Osteoblast (primary cell): ENCODE measurements at places on chromosomes 13 and 19. TPM values are rescaled to one million over a fixed set of nuclear protein-coding genes. Genes with fewer than 3 reads are reported as not detected.
A peak's percentile ranks its signal among the peaks of the same experiment; 100 is the strongest.

RNF6 gene
- 38.9 and 52.5 TPM in 2 replicates for total RNA-seq

RB1 gene
- total RNA-seq = 29.8 and 33.3 TPM in 2 replicates

MTIF3 gene
- total RNA-seq = 63.6 and 65.5 TPM in 2 replicates

TNFSF13B gene
- 2.2 and 4.7 TPM in 2 replicates for total RNA-seq

CYP4F12 gene
- total RNA-seq = not detected in 2 replicates

PGLYRP1 gene
- not detected in 2 replicates for total RNA-seq

ELL gene
- 17.1 and 18.5 TPM in 2 replicates for total RNA-seq

LRRC8E gene
- total RNA-seq = 10.5 and 17.4 TPM in 2 replicates

INSR gene
- 36.8 and 44.2 TPM in 2 replicates for total RNA-seq

FBXO17 gene
- 40.9 and 42.7 TPM in 2 replicates for total RNA-seq

CEBPA gene
- 3.6 and 5.0 TPM in 2 replicates for total RNA-seq

TMC4 gene
- total RNA-seq = 0.29 and 0.72 TPM in 2 replicates

BRSK1 gene
- 1.8 and 4.0 TPM in 2 replicates for total RNA-seq

TSSK6 gene
- 2.7 and 4.3 TPM in 2 replicates for total RNA-seq

- DNase-seq = peak; percentile 97
Observed at GRCh38 chr19:10431943-10432735, 11.8 kb downstream of the PDE4A start.

DNA sequence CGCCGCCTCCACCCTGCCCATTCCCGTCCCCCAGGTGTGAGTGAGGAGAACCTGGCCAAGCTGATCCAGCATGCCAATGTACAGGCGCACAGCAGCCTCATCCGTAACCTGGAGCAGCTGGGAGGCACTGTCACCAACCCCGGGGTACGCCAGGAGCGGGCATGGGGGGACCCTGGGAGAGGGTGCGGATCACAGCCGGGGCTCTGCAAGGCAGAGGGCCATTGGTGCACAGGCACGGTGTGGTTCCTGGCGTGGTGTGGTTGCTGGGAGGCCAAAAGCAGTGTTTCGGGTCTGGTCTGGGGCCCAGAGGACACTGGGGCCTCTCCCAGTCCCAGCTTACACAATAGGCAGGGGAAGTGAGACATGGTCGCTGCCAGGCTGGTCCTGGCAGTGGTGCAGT lies 8.3 kb downstream of the STXBP2 start:
- peak; percentile 80 for DNase-seq

- DNase-seq = peak; percentile 87
Observed at GRCh38 chr19:920051-920864, 3.1 kb downstream of the KISS1R start.

- DNase-seq = no peak
Observed at GRCh38 chr13:111165241-111166010, 50.3 kb downstream of the ARHGEF7 start.

DNA sequence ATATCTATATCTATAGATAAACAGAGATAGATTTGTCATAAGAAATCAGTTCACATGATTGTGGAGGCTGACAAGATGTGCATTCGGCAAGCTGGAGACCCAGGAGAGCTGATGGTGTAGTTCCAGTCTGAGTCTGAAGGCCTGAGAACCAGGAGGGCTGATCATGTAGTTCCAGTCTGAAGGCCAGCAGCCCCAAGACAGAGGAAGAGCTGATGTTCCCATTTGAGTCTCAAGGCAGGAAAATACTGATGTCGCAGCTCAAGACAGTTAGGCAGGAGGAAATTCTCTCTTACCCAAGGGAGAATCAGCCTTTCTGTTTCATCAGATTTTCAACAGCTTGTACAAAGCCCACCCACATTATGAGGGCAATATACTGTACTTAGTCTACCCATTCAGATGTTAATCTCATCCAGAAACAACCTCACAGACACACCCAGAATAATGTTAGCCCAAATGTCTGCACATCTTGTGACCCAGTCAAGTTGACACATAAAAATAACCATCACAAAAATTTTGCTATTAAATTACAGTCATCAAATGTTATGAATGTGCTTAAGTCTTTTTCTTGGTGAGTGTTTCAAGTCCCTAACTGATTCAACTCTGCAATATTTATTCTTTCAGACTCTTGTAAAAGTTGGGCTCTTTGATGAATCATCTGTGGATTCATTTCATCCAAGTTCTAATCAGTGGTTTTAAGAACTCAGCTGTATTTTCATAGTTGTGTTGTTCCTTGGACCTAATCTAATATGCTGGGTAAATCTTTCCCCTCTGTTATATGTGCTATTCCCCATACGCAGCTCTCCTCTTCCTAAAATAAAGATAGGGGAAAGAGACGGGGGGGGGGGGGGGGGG lies 22.7 kb upstream of the LRCH1 start:
- DNase-seq = peak; percentile 48

- no peak for DNase-seq
Observed at GRCh38 chr13:59299584-59299983, 864.1 kb downstream of the DIAPH3 start.

DNA sequence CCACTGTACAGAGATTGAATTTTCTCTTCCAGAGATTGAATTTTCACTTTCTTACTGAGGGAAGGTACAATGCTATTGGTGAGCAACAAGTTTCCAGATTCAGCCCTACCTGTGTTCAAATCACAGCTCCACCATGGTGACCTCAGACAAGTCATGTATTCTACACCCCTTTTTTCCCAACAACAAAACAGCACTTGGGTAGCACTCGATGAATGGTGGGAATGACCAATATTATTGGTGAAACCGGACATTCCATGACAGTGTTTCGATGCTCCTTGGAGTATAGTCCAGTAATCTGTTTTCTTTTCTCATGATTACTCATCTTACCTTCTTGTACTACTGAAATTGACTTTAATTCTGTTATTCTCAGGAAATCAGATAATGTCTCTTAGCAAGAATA lies 266.2 kb upstream of the SOX21 start:
- no peak for DNase-seq

DNA sequence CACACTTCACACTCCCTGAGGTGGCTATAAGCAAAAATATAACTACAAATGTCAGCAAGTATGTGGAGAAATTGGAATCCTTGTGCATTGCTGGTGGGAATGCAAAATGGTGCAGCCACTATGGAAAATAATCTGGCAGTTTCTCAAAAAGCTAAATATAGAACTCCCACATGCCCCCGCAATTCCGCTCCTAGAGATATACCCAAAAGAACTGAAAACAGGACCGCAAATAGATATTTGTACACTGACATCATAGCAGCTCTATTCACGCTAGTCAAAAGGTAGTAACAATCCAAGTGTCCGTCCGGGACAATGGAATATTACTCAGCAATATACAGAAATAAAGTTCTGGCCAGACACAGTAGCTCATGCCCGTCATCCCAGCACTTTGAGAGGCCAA lies 31.5 kb upstream of the TPM4 start:
- no peak for DNase-seq

DNA sequence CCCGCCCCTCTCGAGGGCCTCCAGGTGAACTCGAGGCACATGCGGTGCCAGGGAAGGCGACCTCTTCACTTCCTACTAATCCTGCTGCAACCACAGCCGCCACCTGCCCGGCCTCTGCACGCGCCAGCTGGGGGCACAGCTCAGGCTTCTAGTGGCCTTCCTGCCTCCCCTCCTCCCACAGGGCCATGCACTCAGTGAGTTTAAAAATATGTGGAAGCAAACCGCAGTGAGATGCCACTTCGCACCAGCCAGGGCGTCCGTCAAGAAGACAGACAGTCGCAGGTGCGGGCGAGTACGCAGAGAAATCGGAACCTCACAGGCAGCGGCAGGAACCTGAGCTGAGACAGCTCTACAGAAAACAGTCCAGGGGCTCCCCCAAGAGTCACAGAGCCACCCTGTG lies 10.4 kb downstream of the LMNB2 start:
- no peak for DNase-seq

- DNase-seq = no peak
Observed at GRCh38 chr19:8641908-8642547, 11.6 kb downstream of the NFILZ start.

- no peak for DNase-seq
Observed at GRCh38 chr19:15897026-15897737, 692 bp downstream of the CYP4F2 start.

GRCh38 chr13:40141859-40142555 lies 486.5 kb downstream of the COG6 start:
- no peak for DNase-seq

DNA sequence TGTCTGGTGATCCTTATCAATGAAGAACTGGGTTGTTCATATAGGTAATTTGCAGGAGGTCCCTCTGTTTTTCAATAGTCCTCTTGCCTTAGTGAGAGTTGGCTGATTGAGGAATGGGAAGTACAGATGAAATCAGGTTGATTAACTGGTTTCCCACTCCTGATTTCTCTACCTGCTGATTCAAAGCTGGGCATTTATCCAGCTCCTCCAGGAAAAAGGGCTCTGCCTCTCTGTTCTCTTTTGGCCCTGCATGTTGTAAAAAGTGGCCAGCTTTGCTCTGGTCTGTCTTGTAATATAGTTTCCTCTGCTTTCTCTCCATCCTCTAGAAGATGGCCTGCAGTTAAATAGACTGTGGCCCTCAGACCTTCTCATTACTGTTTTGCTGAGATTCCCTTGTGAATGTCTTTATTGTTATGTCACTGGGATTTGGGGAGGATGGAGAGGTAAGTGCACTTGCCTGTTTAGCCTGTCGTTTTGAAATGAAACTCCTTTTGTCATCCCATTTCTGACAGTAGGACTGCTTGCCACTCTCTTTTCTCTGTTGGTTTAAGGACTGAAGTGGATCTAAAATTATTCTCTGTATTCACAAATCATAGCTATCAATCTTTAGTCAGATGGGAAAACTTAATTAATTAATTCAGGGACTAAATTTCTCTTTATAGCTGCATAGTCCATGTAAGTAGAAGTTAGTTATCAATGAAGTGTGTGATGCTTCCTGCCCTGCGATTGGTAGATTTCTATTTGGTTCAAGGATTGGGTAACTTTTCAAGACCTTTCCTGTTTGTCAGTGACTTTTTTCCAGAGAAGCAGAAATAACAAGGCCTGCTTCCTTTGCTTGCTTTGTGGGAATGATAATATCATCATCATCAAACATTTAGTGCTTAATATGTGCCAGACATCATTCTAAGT lies 28.5 kb downstream of the GARRE1 start:
- peak; percentile 61 for DNase-seq

GRCh38 chr19:15759962-15760565 lies 22.3 kb downstream of the OR10H3 start:
- no peak for DNase-seq

GRCh38 chr13:74732736-74733385 lies 598.7 kb upstream of the KLF12 start:
- no peak for DNase-seq

- no peak for DNase-seq
Observed at GRCh38 chr19:17104679-17105078, 29.1 kb downstream of the MYO9B start.

- DNase-seq = peak; percentile 79
Observed at GRCh38 chr19:33767898-33768413, 28.7 kb upstream of the KCTD15 start.

GRCh38 chr19:1400281-1401137 lies 833 bp downstream of the GAMT start:
- DNase-seq = peak; percentile 96

DNA sequence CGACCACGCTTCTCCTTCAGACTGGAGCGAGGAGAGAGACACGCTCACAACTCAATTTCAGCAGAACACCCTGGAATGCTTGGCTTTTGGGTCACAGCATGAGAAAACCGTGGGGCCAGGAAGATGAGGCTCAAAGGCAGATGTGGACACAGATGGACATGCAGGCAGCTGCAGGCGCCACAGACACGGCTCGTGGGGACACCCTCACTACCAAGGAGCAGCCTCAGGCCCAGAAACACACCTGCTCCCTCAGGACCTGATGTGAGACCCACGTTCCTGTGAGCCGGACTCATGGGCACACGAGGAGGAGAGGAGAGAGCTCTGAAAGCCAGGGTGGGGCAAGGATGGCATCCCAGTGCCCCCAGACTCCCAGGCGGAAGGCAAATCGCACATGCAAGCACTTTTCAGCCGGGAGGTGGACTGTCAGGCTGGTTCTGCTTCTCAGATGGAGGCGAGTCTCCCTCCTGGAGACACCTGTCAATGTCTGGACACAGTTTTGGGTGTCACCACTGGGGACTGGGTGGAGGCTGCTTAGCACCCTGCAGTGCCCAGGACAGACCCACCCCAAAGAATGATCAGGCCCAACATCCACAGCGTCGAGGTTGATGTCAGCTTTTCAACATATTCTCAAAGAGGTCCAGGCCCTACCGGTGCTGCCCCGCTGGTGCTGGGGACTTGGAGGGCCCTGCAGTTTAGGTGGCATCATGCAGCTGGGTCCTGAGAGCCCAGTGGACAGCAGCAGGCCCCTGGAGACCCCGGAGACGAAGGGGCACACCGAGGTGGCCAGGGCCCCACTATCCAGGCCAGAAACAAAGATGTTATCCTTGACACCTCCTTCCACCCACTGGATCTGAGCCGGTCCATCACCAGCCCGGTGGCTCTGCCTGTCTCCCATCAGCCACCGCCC lies 2.3 kb downstream of the ABHD17A start:
- peak; percentile 89 for DNase-seq

DNA sequence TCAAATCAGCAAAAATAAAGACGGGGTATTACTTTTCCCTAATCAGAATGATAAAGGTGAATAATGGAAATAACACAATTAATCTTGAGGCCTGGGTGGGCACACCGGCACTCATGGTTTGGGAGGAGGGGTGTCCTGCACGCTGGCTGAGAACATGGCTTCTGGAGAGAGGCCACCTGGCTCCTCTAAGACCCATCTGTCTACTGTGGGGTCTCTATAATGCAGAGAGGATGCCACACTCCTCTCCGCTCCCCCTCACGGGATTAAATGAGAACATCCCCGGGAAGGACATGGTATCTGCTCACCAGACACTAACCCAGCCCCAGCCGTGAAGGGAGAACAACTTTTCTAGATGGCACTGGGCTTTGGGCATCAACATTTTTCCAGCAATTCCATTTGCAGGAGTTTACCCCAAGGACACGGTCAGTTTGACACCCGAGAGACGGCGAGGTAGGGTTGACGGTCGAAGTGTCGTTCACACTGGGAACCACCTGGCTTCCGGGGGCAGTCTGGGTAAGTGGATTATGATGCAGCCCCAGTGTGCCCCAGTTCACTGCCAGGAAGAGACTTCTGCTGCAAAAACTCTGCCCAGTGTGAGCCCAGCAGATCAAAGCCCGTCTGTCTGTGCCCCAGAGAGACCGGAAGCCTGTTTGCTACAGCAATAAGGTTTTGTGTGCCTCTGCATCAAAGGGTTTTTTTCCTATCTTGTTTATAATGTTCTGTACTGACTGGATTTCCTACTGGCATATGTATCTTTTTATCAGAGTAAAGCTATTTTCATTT lies 56.6 kb downstream of the CEBPG start:
- peak; percentile 58 for DNase-seq

DNA sequence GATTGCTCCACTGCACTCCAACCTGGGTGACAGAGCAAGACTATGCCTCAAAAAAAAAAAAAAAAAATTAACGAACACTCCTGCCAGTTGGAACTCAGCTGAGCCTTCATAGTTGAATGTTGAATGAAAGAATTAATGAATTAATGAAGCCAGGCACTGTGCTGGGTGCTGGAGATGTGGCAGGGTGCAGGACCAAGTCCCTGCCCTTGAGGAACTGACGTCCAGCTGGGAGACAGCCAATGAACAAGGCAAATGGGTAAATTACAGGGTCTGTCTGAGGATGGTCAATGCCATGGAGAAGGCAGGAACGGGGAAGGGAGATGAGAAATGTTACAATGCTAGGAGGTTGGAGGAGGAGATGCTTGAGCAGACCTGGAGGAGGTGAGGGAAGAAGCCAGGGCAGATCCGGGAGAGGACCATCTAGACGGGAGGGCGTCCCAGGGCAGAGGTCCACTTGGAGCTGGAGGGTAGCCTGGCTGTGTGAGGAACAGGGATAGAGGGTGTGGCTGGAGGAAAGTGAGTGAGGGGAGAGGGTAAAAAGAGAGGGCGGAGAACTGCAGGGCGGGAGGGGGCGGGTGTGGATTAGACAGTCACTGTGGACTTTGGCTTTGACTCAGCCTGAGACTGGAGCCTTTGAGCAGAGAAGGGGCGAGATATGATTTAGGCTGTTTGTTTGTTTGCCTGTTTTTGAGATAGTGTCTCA lies 16.8 kb upstream of the IGSF23 start:
- no peak for DNase-seq
